ENCODE measurements at places on chromosomes 16 and 17. TPM values are rescaled to one million over a fixed set of nuclear protein-coding genes. Genes with fewer than 3 reads are reported as not detected.

EFNB3 gene
- 14.5 TPM for total RNA-seq

ERBB2 gene
- total RNA-seq: 153 TPM

GRCh38 chr17:38447502-38448085 is 19.3 kb downstream of the ARHGAP23 start:
- peak overlapping the region; percentile 53 for H3K27ac ChIP-seq
- no peak for DNase-seq
- H3K4me3 ChIP-seq: no peak overlapping the region
- 0 out of 2 replicates have a peak, but pooled peaks cover 2% of the 10 kb centered on the region for H3K36me3 ChIP-seq
- no peaks in the 10 kb centered on the region for H3K27me3 ChIP-seq
- peaks cover 52% of the 10 kb centered on the region for H3K4me1 ChIP-seq

SGCA gene
- 0.39 TPM for total RNA-seq

DNA sequence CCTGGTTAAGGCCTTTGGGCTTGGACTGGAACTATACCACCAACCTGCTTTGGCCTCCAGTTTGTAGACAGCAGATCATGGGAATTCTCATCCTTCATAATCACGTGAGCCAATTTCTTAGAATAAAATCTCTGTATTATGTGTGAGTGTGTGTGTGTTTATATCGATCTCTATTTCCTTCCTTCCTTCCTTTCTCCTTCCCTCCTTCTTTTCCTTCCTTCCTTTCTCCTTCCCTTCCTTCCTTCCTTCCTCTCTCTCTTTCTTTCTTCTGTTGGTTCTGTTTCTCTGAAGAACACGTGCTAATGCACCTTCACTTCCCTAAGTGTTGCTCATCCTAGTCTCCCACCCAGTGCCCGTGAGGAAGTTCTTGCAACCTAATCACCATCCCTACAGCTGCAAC is 35.5 kb upstream of the PHB1 start:
- H3K27me3 ChIP-seq: peaks cover 2% of the 10 kb centered on the region
- no peak for DNase-seq
- H3K4me3 ChIP-seq: no peak overlapping the region
- no peaks in the 10 kb centered on the region for H3K36me3 ChIP-seq
- no peak overlapping the region for H3K27ac ChIP-seq

TMEM238L gene
- not detected for total RNA-seq

All from WTC11 (cell line).